ENCODE measurements at places on chromosomes 16 and 17.

DNA sequence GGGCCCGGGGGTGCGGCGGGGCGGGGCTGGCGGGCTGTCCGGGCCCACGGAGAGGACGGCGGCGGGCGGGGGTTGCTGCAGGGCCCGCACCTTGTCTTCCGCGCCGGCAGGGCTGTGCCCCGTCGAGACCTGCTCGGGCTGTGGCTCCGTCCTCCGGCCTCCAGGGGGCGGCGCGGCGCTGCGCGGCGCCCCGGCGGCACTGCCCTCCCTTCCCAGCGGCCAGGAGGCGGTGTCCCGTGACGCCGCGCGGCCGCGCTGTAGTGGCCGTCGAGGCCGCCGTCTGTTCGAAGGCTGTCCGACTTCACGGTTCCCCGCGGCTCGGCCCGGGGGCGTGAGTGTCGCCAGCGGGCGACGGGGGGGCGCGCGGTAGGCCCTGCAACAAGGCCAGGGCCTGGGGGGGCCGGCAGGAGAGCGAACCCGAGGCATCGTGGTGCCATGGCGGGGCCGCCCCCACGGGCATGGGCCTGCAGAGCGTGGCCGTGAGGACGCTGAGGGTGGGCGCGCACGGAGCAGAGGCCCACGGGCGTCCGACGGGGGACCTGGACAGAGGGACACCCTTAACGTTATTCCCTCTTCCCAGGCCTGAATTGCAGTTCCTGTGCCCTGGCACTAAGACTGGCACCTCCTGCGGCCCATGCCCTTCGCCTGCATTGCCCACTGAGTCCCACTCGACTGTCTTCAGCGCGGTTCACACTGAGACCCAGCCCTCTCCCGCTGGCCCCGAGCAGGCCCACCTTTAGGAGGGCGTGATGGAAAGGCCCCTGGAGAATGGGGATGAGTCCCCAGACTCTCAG lies at the start of gene PLEKHG4:
PLEKHG4 (plus strand) TSS at position 237 of the 794 bp plus-strand sequence; CDS start at position 750, 513 bp downstream.
- DNase-seq = peak; percentile 69

GRCh38 chr17:20234276-20234675 lies 225.1 kb downstream of the SPECC1 start:
- peak; percentile 95 for DNase-seq

DNA sequence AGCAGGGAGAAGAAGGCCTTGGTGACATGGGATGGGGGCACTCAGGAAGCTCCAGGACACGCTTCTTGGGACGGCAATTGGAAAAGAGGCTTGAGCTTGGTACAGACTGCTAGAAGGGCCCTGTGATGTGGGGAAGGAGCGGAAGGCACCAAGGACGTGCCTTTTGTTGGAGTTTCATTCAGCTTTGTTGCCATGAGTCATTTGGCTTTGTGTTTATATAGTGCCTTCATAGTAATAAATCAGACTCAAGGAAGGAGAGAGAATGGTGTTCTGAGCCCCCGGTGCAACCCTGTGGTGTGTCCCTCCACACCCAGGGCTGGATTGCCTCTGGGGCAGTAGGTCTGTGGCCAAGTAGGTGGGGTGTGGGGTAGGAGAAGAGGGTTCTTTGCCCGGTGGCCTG lies 7.4 kb upstream of the TBX4 start:
- no peak for DNase-seq

DNA sequence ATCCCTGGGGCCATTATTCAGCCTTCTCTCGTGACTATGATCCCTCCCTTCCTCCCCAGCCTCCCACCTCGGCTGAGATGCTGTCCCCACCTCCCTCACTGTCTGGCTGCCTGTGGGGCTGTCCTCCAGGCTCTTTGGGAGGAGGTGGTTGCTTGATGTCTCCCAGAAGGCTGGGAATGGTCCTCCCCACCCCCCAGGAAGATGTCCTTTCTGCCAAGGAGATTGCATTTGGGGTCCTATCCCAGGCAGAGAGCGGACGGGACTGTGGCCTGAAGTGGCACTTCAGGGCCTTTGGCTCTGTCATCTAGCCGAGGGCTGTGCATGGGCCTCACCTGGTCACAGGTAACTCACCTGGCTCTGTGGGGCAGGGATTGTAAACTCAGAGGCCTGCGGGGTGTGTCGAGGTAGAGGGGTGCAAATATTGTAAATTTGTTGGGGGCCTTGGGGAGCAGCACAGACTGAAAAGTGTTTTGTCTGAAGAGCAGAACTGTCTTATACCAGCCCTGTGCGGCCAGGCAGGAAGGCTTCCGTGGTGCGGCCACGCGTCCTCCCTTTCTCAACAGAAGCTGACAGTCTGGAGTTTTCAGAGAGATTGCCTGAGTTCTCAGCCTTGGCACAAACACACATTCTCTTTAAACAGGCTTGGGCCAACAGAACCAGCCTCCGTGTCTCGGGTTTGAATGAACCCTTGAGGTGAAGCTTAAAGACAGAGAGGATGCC lies 177.9 kb downstream of the SEC14L1 start:
- no peak for DNase-seq

DNA sequence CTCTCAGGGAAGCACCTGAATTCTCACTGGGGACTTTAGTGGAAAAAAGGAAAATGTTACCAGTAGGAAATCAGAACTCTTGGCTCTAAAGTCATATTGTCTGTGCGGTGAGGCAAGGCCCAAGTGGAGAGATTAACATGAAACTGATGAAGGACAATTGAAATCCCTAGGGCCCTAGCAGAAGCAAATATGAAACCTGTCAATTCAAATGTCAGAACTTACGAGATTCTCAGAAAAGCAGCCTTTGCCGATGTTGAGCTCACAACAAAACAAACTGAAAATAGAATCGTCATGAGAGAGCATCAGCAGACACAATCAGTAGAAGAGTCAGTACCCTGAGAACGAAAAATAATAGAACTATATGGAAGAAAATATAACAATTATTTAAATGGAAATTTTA lies 108.8 kb downstream of the ELAC2 start:
- DNase-seq = no peak

DNA sequence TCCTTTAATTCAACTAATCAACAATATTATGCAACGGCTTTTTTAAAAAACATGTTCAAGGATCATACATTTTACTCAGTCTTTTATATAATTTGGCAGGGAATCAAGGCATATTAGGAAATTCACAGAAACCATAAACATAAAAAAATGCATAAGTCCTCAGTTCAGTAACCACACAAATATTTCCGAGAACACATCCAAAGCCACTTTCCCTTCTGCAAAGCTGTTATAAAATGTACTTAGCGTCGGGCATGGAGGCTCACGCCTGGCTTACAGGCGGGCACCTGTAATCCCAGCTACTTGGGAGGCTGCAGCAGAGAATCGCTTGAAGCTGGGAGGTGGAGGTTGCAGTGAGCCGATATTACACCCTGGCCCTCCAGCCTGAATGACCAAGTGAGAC lies 9.7 kb upstream of the ZC3H7A start:
- no peak for DNase-seq

GRCh38 chr16:89951509-89951908 lies 3.0 kb downstream of the DEF8 start:
- no peak for DNase-seq

- no peak for DNase-seq
Measured at GRCh38 chr17:58913552-58913951, 157.9 kb downstream of the PPM1E start.

- no peak for DNase-seq
Measured at GRCh38 chr17:41413982-41414381, 10.4 kb downstream of the KRT37 start.

GRCh38 chr17:29368926-29369325 lies 21.2 kb upstream of the TAOK1 start:
- DNase-seq = no peak

GRCh38 chr17:13631529-13631928 lies 29.8 kb upstream of the HS3ST3A1 start:
- DNase-seq = no peak

DNA sequence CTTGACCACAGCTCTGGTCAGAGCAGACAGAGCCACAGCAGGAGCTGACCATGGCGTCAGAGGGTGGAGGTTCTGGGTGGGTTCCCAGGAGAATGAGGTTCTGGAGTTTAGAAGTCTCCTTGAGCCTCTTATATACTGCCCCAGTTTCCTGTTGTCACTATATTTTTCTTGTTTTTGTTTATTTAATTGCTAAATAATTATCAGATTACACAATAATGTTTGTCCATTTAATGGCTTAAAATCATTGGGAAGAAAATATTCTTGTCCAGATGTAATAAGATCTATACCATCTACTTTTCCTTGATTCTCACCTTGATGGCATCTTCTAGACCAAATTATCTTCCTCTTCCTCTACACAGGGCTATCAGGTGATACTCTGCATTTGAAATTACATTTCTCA lies at the start of gene KRTAP4-3:
KRTAP4-3 (minus strand) TSS at position 101 of the 400 bp plus-strand sequence; CDS start at position 52, 49 bp downstream.
- DNase-seq = no peak

DNA sequence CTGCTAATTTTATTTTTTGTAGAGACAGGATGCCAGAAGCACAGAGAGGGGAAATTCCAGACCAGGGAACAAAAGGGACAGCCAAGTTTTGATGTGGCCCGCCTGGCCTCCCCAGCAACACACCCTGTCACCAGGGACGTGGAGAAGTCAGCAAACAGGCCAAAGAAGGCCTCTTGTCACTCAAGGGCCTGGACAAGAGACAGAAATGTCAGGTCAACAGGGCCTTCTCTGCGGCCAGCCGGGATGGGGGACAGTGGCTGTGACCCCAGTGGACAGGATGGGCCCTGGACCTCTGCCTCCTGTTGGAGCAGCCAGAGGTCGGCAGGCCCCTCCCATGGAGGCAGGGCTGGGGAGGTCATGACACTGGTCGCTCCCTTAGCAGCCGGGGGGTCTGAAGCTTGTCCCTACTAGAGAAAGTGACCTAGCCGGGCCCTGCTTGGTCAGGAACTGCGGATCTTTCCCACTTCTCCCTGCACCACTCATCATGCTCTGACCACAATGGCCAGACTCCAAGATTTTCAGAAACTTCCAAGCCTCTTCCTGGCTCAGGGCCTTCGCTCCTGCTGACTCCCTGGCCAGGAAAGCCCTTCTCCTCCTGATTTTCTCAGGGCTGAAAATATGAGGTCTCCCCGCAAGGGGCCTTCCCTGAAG lies 9.2 kb upstream of the TVP23A start:
- no peak for DNase-seq

DNA sequence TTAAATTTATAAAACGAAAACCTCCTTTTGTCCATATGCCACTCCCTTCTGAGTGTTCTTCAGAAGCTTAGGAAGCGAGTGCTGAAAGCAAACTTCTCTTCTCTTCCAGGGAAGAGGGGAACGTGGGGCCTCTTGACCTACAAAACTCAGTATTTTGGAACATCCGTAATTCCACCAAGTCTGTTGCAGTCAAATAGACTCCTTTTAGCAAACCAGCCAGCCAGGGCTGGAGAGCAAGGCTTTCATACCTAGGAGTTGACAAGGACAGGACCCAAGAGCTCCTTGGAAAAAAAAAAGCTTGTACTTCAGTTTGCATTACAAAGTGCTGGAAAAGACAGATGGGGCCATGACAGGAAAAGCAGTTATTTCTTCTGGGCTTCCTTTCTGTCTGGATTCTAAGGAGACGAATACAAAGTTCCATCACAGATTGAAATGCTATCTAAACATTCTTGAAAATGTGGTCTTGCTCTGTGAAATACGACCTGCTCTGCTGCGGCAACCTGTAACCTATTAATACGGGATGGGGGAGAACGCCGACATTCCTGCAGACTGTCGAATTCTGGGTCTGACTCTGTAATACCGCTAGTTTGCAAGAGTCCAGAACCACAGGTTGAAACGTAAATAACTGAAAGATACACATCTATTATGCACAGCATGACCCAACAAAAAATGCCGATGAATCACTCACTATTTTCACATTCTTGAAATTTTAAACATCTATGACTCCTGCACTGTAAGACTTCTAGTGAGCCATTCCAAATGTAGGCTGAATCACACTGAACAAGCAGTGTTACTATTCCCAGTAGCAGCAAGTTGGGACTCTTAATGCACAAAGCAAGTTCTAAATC lies 20.6 kb downstream of the VPS53 start:
- DNase-seq = no peak

GRCh38 chr17:66466840-66467367 lies 164.5 kb downstream of the PRKCA start:
- no peak for DNase-seq

- DNase-seq = no peak
Measured at GRCh38 chr16:2197765-2198164, 1.4 kb upstream of the CASKIN1 start.

DNA sequence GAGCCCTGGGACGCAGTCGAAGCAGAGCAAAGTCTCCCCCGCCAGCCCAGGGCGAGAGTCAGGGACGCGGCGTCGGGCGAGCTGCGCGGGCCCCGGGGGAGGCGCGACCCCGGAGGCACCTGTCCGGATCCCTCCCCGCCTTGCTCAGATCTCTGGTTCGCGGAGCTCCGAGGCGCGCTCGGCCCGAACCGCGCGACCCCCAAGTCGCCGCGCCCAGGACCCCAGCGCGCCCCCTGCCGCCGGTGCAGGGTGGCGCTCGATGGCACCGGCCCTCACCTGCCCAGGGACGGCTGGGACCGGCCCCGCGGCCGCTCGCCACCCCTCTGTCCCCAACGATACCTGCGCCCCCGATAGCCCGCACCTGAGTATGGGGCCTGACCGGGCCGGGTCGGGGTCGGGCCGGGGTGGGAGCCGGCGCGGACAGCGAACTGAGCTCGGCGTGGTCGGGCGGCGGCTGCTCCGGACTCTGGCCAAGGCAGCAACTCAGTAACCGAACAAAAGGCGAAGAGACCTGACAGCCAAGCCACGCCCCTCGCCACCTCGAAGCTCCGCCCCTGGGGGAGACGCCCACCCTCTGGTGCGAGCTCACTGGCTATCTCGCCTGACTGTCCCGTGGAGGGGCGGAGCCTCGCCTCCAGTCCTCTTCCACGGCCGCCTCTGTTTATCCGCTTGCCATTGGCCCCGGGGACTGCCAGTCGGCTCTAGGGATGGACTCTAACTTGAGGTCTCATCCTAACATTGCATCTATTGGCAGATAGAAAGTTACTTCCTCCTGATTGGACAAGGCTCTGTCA lies at the start of gene JUP:
JUP (minus strand) TSS at position 485 of the 794 bp plus-strand sequence. CDS start 14,857 bp downstream, outside the sequence.
- peak; percentile 55 for DNase-seq

- no peak for DNase-seq
Measured at GRCh38 chr16:80390871-80391489, 149.8 kb upstream of the DYNLRB2 start.

GRCh38 chr17:62062302-62062701 lies 2.8 kb downstream of the MED13 start:
- no peak for DNase-seq

- no peak for DNase-seq
Measured at GRCh38 chr17:75925103-75925502, 15.7 kb downstream of the FBF1 start.

DNA sequence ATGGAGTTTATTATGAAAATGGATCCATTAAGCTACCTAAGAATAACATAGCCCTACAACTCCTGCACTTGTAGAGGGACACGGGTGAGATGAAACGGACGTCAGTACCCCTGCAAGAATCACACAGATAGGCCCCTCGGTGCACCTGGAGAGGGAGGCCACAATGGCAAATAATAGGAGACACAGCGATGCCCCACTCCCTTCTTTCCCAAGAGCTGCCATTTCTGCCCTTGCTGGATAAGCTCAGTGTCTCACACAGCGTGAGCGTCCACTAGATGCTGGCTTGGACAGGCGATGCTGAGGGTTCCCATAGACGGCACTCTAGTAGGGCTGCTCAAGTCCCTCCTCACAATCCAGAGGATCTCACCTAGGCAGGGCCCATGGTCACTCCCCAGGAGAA lies 67.8 kb downstream of the ADCY9 start:
- DNase-seq = no peak

GRCh38 chr16:8964462-8964861 lies 756 bp upstream of the USP7 start:
- DNase-seq = no peak

GRCh38 chr17:60149691-60150582 lies at the start of gene CA4:
Gene CA4, plus strand, starts transcription at chr17:60149973. Its CDS starts 62 bp downstream, at chr17:60150035.
- DNase-seq = no peak
